Activated CD4-positive, alpha-beta T cell treated with anti-CD3 and anti-CD28 coated beads, Interleukin-2, amount 50 U/mL, for 16 hours (primary cell): ENCODE measurements at places on chromosomes 16 and 17.

DNA sequence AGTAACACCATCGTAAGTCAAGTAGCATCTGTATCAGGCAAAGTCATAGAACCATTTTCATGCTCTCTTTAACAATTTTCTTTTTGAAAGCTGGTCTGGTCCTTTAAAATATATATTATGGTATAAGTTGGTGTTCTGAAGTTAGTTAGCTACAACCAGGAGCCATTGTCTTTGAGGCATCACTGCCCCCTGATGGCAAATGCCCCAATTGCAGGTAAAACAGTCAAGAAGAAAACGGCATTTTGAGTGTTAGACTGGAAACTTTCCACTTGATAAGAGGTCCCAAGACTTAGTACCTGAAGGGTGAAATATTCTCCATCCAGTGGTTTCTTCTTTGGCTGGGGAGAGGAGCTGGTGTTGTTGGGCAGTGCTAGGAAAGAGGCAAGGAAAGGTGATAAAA, 14.1 kb downstream of the TP53 start:
- DNase-seq: peak; percentile 44

- no peak for DNase-seq
Observed at GRCh38 chr16:72889616-72890582, 158.0 kb downstream of the ZFHX3 start.

- no peak for DNase-seq
Observed at GRCh38 chr17:75566834-75567233, 20.8 kb upstream of the MYO15B start.

GRCh38 chr17:57956291-57957119, 1.3 kb upstream of the CUEDC1 start:
- peak; percentile 57 for DNase-seq

GRCh38 chr16:82317411-82318167, 147.6 kb upstream of the MPHOSPH6 start:
- no peak for DNase-seq

GRCh38 chr17:7218758-7219157, 878 bp downstream of the DLG4 start:
- no peak for DNase-seq

GRCh38 chr17:17904166-17905035, 67.6 kb upstream of the SREBF1 start:
- no peak for DNase-seq

DNA sequence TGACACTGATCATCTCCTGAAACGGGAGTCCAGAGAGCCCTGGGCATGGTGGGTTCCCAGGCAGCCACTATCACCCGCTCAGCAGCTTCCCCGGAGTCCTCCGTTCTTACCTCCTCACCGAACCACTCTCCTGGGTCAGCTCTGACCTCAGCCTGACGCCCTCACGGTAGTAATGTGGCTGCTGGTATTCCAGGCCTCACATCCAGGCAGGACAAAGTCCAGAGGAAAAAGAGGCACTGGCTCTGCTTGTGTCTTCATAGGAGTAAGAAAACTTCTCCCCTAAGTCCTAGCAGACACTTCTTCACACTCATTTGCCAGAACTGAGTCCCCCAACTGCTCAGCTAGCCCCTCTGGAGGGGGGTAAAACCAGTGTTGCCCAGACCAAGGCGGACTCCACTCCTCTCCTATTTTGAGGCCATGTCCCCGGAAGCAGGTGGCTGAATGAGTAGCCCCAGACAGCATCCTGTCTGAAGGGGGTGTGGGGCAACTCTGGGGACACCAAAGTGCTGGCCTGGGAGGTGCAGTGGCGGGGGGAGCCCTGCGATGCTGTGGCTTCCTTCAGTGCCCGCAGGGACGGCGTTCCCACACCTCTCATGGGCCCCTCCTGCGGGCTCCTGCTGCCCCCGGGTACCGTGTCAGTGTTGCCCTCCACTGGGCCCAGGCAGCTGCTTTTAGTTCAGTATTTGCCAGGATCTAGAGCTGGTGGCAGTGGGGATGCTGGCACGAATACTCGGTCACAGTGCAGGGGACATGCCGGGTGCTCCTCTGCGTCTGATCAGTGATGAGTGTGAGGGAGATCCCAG, 5.4 kb downstream of the FSCN2 start:
- DNase-seq: no peak

GRCh38 chr16:25493136-25493811, 198.5 kb upstream of the HS3ST4 start:
- DNase-seq: no peak

- no peak for DNase-seq
Observed at GRCh38 chr17:57636985-57637665, 108.0 kb downstream of the CCDC182 start.

DNA sequence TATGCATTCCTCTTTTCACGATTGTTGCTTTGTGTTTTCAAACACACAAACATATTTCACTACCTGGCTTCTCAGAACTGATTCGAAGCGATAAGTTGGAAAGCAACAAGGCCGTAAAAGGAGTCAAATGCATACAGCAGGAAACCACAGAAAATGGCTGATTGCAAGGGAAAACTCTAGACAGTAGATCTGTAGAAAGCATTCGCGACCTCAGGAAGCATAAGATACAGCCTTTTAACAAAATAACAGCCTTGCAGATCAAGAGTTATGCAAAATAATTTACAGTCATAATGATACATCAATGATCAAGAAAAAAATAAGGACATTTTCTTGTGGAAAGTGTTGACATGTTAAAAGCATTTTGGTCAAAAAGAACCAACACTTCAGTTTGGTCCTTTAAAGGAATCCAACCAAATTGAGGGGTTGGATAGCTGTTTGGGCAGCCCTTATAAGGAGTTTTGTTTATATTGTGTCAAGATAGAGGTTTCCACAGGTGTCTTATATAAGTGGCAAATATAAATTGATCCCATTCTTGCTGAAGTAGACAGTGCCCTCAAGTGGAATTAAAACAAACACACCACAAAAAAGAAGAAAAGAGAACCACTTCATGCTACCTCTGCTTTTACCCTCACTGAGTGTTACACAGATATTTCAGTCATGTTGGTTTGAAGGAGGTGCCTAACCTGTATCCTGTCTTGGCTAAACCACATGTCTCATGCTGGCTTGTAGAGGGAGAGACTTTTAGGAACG, 5.5 kb downstream of the CYLD start:
- DNase-seq: peak; percentile 79

DNA sequence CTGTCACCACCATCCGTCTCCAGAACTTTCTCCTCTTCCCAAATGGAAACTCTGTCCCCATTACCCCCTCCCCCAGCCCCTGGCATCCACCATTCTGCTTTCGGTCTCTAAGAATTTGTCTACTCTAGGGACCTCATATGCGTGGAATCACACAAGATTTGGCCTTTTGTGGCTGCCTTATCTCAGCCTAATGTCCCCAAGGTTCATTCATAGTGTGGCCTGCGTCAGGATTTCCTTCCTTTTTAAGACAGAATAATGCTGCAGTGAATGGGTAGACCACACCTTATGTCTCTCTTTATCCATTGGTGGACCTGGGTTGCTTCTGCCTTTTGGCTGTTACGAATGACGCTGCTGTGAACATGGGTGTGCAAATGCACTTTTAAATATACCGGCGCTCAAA, 139.7 kb upstream of the PLCG2 start:
- no peak for DNase-seq

GRCh38 chr17:83181991-83182619, 102.7 kb downstream of the METRNL start:
- no peak for DNase-seq

DNA sequence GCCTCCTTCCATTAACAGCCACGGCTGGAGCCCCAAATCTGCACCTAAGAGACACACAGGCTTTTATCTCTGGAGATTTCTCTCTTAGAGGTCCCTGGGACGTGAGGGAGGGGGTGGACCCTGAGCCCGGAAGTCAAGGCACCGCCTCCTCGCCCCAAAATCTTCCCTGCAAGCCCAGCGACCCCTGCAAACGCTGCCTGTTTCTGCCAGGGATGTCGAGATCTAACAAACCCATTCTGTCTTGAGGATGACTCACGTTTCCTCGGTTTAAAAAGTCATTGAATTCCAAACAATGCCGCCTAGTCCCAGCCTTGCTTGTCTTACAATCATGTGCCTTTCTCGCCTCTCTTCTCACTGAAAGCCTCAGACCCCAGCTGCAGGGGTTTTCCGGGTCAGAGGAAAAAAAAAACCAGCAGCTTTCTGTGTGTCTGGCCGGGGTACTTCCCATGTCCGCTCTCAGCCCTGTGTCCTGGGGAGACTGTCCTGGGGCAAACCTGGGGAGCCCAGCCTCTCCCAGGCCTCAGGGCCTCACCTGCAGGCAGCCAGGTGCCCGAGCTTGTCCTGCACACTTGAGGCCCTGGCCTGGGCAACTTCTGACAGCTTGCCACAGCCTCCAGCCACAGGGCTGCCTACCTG, 15.4 kb downstream of the ARL2BP start:
- no peak for DNase-seq

GRCh38 chr17:20159406-20160069, 150.4 kb downstream of the SPECC1 start:
- DNase-seq: no peak

DNA sequence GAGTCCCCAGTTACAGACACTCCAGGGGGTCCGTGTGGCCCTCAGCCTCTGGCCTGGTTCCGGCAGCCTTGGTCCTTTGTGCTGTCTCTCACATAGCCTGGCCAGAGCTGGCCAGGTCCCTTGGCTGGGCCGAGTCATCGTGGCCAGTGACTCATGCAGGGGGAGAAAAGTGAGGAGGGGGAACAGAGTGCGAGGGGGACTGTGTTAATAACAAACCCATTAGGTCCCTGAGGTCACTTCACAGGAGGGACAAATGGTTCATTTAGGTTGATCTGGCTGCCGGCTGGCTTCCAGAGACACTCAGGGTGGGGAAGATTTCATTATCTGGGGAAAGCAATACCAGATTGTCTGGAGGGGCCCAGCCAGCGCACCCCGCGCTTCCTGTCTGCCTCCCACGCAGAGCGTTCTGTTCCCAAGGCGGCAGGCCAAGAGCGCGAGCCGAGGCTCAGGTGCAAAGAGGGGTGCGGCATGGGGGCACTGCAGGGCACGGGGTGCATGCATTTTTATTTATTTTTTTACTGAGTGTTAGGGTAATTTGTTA, 223.1 kb downstream of the SEC14L1 start:
- no peak for DNase-seq

GRCh38 chr16:5775916-5776315, 678.3 kb upstream of the EEF2KMT start:
- DNase-seq: no peak

DNA sequence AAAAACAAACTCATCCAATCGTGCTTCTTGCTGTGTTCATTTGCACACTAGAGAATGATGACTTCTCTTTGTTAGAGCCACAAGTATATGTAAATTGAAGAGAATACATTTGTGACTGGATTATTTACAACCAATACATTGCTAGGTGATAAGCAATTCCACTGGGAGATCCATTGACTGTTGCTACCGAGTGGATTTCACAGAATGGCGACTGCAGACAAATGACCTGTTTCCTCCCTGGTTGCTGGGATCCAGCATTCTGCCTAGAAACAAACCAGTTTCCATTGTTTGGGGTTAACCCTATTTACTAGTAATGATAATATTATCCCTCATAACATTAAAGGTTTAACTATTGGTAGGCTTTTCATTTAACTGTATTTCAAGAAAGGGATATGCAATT, 36.9 kb upstream of the CPHXL start:
- no peak for DNase-seq

GRCh38 chr16:88519240-88519639, 51.0 kb upstream of the ZC3H18 start:
- DNase-seq: no peak

DNA sequence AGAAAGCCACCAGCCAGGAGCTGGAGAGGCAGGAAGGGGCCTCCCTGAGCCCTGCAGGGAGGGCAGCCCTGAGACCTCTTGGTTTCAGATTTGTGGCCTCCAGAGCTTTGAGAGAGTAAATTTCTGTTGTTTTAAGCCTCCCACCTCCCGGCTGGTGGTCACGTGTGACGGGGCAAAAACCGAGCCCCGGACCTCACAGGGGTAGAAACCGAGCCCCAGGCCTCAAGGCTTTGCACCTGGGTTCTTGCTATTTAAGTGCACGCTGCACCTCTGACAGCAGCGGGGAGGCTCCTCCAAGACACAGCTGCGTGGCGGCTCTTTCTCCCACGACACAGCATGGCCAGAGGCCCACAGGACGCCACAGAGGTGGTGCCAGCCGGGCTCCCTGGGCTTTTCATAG, 17.4 kb upstream of the ZC3H18 start:
- no peak for DNase-seq

DNA sequence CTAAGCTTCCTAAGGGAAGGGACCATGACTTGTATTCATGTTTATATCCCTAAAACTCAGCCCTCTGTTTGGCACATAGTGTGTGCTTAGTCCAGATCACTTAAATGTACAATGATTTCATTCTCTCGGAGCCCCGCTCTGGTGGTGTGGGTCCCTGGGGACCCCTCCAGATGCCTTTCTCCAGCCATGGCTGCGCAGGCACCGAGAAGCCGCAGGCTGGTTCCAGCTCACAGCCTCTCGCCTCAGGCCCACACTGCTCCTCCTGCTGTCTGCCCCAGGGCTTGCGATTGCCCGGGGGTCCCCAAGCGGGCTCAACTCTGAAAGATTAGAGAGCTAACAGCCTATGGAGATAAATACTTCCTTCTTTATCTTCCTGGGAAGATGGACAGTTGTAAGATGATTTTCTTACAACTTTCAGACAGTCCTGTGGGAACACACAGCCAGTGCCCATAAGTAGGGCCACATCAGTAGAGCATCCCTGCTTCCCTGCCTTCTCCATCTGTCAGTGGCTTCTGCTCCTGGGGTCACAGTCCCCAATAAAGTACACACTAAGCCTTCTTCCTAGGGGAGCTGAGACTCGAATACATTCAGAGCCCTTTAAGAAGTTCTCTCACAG, 66.2 kb downstream of the CENPV start:
- no peak for DNase-seq

GRCh38 chr16:1991948-1992703, 2.4 kb downstream of the SYNGR3 start:
- peak; percentile 99 for DNase-seq

- no peak for DNase-seq
Observed at GRCh38 chr17:47317119-47317518, 6.6 kb upstream of the EFCAB13 start.

DNA sequence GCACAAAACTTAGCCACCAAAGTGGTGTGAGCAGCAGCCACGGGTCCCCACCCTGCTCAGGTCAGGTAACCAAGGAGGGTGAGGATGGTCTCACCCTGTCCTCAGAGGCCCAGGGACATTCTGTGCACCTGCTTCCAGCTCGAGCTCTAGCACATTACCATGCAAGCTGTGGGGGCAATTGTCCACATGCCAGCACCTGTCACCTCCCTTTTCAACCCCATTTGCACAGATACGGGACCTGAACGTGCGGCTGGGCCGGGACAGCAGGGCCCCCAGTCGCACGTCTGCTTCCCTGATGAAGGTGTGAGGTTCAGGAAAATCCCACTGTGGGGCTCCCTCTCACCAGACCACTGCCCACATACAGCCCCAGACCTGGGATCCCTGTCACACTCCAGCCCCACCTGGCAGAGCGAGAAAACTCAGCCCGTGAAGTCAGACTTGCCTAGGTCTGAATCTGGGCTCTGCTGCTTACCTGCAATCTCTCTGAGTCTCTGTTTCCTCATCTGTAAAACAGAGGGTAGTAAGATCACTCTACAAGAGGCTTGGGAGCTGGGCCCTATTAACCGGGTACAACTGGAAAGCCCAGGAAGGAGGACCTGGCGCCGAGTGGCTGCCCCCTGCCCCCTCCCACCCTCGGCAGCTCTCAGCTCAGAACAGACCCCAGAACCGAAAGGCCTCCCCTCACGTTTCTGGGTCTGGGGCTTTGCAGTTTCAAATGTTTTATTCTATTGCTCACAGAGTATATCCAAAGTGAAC, 7.9 kb downstream of the WFIKKN2 start:
- DNase-seq: no peak
